ENCODE measurements at places on chromosomes 7 and 10. TPM values are rescaled to one million over a fixed set of nuclear protein-coding genes. Genes with fewer than 3 reads are reported as not detected.

DNA sequence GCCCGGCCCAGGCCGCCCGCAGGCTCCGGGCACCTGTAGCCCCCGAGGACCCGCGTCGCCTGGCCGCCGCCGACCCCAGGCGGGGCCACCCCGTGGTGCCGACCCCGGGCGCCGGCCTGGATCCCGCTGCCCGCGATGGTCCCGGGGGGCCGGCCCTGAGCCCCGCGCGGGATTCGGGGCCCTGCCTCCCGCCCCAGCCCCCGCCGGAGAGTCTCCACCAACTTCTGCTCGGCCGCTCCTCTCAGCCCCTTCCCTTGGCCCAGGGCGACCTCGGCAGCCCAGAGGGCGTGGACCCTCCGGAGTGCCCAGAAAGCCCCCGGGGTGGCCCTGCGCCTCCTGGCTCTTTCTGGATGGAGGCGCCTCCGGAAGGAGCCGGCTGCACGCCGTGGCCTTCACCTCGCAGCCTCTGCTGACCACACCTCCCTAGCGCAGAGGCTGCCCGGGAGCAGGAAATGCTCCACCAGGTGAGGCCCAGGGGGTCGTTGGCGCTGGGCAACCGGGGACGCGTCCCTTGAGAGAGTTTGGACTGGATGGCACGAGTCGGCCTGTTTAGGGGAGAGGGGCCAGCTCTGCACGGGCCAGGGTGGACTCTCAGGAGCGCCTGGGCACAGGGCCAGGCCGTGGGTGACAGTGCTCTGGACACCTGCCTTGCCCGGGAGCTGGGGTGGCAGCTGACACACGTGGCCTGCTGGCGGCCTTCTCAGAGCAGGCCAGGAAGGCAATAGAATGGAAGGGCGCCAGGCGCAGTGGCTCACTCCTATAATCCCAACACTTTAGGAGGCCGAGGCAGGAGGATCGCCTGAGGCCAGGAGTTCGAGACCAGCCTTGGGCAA, 529 bp downstream of the ZNF853 start:
- DNase-seq = no peak

- DNase-seq = no peak
These were observed 33.7 kb downstream of the CHST12 start for GRCh38 chr7:2437136-2437535.

DNA sequence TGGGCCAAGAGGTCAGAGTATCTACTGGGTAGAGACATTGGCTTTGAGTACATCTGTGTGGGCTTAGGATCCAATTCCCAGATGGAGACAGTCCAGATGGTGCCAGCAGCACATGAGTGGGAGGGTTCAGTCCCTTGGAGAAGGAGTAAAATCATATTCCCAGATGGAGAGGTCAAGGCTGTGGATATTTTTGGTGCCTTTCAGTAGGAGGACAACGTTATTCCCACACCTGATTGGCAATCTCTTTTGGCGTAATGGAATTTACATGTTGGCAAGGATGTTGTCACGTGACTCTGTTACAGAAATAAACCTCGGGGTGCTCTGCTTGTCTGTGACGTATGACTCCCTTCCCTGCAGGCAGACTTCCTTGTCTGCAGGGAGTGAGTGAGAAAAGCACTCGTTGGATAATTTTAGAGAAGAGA, 27.6 kb downstream of the NPS start:
- DNase-seq = peak; percentile 4

DNA sequence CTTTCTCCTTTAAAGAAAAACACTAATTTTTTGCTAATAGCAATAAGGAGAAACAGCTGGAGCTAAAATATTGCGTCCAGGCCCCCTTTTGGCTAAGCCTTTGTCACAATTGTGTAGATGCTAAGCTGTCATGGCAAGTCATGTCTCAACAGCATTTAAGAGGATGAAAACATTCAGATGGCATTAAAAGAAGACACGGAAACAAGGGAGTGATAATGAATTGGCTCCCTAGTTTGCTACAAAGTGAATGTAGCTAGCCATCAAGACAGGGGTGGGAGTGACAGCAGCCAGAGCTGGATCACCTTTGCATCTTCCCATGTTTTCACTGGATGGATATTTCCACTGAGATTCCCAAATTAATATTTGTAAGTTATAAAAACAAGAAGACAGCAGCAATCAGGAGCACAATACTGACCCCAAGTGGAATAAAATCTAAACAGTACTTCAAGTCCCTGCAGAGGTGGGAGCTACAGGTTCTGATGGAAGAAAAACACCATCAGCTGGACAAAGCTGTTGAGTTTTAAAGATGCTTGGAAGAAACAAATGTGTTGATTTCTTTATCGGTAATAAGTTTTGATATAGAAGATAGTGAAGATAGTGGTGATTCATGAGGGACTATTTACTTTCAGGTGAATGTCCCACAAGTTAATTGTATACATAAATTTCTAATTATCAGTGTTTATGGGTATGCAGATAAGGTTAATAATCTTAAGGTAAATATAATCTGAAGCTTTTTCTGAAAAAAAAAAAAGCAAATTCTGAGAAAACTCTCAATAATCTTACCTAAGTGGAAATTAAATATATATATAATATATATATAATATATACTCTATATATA, 129.4 kb downstream of the SLC16A9 start:
- DNase-seq = peak; percentile 30

DNA sequence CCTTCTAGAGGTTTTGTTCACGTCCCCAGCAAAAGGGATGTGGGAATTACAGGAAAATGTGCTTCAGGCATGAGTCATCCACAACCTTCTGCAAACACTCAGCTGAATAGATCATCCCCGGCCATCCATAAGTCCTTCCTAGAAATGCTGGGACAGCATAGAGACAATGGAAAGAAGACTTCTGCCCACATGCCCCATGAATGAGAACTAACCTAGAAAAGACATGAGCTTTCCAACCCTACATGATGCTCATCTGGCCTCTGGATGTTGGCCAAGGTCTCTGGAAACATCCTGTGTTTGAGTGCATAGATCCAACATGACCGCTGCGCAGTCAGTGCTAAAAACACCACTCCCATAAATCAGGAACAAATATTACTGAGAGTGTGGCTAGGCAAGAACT, 277.5 kb downstream of the PLXNA4 start:
- peak; percentile 86 for DNase-seq

DNA sequence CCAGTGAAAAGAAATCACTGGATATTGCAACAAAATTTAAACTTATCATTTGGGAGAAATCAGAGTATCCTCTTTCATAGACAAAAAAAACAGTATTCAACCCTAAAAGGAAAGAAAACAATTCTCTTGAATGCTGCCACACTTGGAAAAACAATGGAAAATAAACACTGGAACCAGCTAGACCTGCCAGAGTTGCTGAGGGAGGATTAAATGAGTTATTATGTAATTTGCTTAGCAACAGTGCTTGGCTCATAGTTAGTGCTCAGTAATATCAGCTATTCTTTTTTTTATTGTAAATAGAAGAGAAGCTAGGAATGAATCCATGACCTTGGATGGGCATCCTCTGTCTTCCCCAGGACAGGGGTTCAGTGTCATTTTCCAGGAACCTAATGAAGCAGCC, 11.0 kb upstream of the ZNF273 start:
- DNase-seq = no peak

DNA sequence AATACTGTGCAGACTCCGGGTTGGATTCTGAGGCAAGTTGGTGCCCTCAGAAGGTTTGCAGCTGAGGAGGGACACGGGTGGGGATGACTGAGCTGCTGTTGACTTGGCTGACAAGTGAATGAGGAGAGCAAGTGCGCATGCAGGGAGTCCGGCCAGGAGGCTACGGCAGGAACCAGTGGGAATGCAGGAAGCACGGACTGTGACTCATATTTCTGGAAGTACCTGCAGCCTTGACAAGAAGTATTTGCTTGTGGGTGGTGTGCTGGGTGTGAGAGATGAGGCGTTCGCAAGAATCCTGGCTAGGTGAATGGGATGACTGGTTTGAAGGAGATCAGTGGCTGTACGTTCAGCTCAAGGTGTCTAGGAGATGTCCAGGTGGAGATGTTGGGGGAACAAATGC, 30.8 kb upstream of the FXYD4 start:
- DNase-seq = no peak

DNA sequence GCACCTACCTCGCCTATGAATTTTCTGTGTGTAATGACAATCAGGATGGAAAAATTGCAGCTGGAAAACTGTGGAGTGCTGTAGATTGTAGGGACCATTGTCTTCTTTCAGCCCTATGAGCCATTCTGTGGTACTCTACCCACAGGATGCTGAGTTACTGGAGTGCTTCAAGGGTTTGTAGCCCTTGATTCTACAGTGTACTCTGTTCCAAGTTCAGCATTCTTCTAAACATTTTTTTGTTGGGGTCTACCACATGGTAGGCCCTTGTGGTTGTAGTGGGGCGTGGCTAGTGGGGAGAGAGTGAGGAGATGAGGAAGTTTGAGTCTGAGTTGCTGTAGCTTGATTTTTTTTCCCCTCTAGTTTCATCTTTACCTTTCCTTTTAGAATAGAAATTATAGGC, 33.5 kb downstream of the REEP3 start:
- DNase-seq = peak; percentile 91

GRCh38 chr10:43778571-43778970, 129.9 kb upstream of the ZNF32 start:
- DNase-seq = no peak

DNA sequence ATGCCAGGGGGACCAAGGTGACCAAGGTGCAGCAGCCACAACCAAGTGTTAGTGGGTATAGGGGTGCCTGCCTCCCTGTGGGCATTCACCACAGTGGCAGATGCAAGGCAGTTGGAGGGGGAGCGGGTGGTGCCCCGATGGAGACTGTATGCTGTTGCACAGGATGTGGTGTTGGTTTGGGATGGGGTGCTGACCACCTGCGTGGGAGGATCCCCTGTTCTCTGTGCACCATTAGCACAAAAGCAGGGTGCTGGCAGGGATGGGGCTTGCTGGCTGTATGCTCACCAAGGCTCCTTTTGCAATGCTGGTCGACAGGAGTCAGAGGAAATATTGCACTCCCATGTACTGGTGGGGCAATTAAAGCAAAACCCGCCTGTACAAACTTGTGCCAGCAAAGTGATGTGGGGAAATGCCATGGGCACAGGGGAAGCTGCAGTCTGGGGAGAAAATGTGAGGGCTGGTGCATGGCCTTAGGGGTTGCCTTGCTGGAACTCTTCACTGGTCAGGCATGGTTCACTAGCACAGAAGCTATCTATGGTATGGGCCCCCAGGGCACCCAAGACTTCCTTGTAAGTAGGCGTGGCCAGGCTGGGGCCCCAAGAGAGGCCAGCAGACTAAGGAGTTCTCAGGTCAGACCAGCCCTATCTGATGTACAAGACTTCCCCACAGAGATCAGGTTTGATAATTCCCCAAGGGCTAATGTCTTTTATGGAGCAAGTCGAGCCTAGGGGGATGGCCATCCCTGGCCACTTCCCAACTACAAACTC, 51.9 kb upstream of the GNAT3 start:
- peak; percentile 29 for DNase-seq

DNA sequence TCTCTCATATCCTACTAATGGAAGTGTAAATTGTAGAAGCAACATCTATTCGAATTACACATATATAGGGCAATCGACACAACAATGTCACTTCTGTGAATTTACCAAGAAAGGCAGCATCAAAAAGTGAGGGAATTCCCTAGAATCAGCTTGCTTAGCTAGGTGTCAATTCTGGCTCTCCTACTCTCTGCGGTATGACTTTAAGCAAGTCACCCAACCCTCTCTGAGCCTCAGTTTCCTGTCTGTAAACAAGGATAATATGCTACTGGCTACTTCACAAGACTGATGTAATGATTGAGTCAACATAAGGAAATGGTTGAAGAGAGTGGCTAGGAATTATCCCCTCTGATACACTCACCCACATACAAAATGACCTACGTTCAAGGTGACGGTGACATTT, 19.4 kb downstream of the CCDC6 start:
- no peak for DNase-seq

DNA sequence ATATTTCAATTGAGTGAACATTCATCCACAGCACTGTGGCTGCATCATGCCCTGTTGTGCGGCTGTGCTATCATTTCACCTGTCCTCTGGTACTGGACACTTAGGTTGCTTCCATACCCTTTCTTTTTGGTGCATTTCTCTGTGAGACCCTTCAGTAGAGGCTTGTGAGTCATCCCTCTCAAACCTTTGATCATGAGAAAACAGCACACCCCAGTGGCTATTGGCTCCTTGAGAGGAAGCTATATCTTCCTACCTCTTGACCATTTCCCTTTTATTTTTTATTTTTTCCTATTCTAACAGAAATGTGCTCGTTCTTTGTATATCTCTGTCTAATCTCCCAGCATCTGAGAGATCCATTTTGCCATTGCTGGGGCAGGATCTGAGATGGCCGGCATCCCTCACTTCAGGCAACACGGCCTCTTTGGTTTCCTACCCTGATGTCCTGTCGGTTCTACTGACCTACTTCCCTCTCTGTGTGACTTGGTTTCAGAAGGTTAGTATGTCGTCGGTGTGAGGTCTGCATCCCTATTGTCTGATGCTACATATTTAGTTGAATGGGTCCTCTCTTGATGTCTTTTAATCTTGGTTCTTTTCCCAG, 23.8 kb upstream of the PIK3AP1 start:
- DNase-seq = peak; percentile 11

DNA sequence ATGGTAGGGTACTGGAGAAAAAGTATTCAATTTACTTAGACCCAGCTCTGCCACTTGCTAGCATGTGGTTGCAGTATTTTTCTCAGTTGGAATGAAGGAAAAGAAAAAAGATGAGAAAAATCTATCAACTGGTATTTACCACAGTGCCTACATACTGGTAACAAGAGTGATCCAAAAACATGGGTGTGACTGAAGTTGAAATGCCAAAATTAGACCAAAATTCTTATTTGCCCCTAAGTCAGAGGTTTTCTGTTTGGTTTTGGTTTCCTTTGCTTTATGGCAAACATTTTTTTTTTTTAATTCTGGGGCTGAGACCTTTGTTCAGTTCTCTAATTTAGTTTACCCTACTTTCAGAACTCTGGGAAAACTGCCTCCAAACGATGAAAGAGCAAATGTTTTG, 12.3 kb downstream of the HYCC1 start:
- DNase-seq = no peak

- DNase-seq = no peak
These were observed 301.3 kb upstream of the KLF6 start for GRCh38 chr10:4086131-4086898.

SMO gene
- total RNA-seq = 0.29 TPM

LRRC61 gene
- 7.9 TPM for total RNA-seq

SPDYE2 gene
- not detected for total RNA-seq

AUTS2 gene
- total RNA-seq = 0.10 TPM

OR9A2 gene
- total RNA-seq = not detected

OPN1SW gene
- not detected for total RNA-seq

MKI67 gene
- total RNA-seq = 41.8 TPM

PCLO gene
- total RNA-seq = 1.2 TPM

Data from RPMI7951 (cell line).